ENCODE measurements at places on chromosomes 2 and 18.

GRCh38 chr2:216497382-216498069 is 1.1 kb upstream of the RPL37A start:
- no peak for DNase-seq

DNA sequence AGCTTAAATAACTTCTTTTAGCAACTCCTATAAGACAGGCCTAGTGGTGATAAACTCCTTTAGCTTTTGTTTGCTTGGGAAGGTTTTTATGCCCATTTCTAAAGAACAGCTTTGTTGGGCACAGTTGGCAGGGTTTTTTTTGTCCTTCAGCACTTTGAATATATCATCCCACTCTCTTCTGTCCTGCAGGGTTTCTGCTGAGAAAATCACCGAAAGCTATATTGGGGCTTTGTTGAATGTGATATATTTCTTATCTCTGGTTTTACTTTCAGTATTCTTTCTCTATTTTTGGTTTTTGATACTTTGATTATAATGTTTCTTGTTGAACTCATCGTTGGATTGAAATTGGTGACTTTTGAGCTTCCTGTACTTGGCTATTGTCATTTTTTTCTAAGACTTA is 372.8 kb upstream of the ZC3H15 start:
- no peak for DNase-seq

GRCh38 chr2:112718863-112719370 is 1.9 kb upstream of the NT5DC4 start:
- no peak for DNase-seq

DNA sequence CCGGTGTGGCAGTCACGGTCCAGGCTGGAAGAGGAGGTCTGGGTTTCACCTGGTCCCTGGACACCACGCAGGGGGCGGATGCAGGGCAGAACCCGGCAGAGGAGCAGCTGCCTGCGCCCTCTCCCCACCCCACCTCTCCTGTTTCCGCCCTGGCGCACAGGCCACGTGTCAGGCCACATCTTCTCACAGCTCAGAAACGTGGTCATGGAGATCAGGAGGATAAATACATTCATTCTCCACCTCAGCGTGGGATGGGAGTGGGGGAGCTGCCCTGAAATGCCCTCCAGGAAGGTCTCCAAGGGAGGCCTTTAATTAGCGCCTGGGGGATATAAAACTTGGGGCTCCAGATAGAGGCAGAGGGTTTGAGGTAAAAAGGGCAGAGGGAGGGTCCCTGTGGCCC is 142.0 kb downstream of the KCTD1 start:
- DNase-seq, result no peak

DNA sequence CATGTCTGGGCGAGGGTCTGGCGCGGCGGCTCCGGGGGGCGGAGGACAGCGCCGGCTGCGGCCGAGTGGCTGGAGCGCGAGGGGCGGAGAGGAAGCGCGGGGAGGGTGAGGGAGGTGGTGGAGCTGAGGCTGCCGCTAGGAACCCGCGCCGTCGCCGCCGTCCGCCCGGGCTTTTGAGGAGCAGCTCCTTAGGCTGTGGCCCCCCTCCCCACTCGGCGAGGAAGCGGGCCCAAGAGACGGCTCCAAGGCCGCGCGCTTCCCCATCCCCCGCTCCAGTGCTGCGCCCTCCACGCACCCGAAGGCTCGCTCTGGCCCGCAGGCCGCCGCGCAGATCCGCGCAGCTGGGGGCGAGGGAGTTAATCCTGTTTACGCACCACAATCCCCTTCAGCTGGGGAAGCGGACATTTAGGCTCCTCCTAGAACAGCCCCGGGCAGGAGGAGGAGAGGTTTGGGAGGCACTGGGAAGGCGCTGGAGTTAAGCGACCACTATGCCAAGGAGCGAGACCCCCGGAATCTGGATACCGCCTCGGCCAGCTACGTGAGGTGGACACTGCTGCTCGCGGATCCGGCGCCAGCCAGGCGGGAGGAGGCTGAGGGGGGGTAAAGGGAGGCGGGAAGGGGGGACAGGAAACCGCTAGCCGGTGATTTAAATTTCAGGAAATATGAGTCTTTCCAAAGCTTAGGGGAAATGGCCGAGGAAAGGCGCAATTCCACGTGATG is at the start of gene CNRIP1:
Gene CNRIP1, minus strand, starts transcription at position 552 of the 720 bp plus-strand sequence. Its CDS starts 549 bp downstream, at position 3.
- peak; percentile 42 for DNase-seq

DNA sequence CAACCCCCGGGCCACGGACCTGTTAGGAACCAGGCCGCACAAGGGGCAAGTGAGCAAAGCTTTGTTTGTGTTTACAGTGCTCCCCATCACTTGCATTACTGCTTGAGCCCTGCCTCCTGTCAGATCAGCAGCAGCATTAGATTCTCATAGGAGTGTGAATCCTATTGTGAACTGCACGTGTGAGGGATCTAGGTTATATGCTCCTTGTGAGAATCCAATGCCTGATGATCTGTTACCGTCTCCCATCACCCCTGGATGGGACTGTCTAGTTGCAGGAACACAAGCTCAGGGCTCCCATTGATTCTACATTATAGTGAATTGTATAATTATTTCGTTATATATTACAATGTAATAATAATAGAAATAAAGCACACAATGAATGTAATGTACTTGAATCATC is 125.6 kb downstream of the FMNL2 start:
- no peak for DNase-seq

DNA sequence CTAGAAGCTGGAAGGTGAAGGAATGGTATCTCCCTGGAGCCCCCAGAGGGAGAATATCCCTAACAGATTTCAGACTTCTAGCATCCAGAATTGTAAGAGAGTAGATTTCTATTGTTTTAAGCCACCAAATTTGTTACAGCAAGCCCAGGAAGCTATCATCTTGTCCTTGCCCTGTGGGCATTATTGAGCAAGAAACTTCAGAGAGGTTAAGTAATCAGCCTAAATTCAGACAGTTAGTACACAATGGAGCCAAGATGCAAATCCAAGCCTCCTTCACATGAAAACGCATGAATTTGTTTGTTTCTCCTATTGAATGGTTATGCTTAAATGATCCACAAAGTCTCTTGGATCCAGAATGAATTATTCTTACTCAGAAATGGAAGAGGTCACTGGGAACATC is 55.2 kb upstream of the TRIB2 start:
- no peak for DNase-seq

DNA sequence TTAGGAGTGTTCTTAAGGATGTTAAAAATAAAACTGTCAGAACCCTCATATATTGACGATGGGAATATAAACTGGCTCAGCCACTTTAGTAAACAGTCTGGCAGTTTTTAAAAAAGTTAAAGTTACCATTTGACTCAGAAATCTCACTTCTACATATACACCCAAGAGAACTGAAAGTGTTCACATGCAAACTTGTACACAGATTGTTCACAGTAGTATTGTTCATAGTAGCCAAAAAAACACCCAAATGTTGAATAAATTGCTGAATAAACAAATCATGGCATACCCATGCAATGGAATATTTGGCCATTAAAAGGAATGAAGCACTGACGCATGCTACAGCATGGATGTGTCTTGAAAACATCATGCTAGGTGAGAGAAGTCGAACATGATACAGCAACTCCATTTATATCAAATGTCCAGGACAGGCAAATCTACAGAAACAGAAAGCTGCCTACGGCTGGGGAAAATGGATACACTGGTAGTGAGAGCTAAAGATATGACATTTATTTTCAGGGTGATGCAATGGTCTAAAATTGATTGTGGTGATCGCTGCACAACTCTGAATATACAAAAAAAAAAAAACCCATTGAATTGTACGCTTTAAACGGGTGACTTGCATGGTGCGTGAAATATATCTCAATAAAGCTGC is 10.1 kb downstream of the RPL31 start:
- no peak for DNase-seq

- no peak for DNase-seq
Measured at GRCh38 chr18:47619771-47620448, 310.5 kb downstream of the SMAD2 start.

DNA sequence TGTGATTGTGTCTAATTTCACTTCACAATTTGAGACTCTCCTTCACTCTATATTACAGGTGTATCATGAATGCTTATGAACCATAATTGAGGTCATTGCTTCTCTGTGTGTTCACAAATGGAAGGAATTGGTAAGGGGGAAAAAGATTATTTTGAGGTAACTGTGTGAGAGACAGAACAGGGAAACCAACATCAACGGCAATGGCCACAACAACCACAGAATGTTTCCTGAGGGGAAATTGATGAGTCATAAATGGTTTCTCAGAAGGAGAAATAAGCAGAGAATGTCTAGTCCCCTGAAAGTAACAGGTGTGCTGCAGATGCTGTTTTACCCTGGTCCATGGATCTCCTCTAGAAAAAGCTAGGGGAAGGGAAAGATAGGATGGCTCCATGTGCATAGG is 361.2 kb upstream of the GALNT5 start:
- DNase-seq, result peak; percentile 3

DNA sequence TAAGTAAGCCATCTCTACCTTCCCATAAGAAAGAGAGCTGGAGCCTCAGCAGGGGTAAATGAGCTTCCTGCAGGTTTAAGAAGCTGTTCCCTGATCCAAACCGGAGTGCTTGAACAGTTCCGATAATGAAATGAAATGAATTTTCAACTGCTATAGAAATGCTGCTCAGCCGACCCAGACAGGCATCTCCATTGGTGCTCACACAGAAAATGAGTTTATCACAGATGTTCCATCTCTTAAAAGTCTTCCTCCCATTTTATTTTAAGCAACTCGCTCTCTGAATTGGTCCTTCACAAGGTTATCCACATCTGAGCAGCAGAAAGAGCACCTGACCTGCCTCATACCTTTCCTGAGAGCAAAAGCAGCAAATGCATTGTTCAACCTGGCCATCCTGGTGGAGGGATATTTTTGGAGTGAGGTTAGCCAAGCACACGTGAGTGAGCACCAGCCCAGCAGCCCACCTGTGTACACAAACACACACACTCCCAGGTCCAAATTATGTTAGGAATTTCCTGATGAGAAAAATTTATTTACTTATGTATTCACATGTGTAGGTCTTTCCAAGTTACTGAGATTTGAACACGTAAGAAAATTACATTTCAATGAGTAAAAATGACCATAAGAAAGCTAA is 42.2 kb upstream of the CCDC68 start:
- DNase-seq, result no peak

GRCh38 chr18:21345840-21346239 is 103.8 kb downstream of the GREB1L start:
- no peak for DNase-seq

DNA sequence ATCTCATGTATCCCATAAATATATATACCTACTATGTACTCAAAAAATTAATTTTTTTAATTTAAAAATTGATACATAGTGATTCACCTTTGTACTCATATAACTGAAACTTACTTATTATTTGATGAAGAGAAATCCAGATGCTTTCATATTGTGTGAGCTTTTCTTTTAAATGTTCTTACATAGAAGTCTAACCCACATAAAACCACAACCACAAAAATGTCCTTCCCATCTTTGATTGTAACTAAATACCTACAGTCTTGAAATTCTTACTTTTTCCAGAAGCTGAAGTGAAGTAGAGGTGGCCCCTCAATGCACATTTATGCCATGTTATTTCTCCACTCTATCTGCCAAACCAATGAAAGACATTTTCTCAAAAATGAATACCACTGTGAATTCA is 117.9 kb upstream of the COL5A2 start:
- DNase-seq, result no peak

DNA sequence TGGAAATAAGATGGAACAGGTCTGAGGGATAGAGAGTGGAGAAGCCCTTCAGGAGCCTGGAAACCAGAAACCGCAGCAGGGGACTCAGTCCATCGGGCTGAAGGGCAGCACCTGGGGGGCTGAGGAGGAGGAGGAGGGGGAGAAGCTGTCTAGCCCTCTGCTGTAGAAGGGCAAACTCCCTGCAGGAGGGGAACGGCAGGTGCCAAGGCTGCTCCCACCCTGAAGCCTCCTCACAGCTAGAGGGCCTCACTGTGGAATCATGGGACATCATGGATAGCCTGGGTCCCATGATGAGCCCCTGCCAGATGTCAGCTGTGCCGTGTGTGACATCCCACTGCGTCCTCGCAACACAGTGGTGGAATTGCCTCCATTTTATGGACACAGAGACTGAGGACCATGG is 435 bp downstream of the MYO7B start:
- DNase-seq, result no peak

DNA sequence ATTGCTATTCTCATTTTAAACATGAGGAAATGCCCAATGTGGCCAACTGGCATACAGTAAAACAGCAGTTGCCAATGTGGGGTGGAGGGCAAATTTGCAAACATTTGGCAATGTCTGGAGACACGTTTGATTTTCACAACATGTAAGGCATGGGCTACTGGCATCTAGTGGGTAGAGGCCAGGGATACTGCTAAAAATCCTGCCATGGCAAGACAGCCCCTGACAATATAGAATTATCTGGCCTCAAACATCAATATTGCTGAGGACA is 168.6 kb downstream of the KCNE4 start:
- DNase-seq, result no peak

DNA sequence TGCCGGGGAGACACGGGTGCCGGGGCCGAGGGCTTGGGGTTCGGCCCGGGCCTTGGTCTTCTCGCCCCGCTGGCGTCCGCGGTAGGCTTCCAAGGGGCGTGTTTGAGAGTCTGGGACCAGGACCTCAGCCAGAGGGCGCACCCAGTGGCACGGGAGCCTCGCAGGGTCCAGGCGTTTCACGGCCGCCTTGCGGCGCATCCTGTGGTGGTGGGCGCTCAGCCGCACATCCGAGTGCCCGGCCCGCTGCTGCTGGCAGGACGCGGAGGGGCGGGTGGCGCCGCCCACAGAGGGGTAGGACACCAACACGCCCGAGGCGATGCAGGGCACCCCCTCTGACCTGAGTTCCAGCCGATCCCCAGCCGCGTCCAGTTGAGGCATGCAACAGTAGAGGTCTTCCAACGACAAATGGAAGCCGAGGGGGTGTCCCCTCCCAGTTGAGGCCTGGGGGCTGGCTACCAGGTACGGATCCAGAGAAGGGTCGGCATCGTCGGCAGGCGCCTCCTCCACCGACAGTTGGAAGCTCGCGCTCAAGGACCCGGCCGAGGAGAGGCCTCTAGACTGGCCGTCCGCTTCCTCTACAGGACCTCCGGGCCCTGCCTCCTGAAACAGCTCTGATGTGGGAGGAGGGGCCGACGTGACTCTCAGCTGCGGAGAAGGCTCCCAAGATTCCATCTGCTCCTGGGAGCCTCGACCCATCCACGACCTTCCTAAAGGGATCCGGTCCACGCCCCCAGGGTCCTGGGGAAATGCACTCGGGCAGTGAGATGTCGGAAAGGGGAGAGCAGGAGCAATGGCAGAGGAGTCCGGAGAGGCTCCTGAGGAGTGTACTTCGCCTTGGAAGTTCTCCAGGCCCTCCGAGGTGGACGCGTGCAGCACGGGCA is 6.3 kb downstream of the C2orf81 start:
- DNase-seq, result peak; percentile 69

DNA sequence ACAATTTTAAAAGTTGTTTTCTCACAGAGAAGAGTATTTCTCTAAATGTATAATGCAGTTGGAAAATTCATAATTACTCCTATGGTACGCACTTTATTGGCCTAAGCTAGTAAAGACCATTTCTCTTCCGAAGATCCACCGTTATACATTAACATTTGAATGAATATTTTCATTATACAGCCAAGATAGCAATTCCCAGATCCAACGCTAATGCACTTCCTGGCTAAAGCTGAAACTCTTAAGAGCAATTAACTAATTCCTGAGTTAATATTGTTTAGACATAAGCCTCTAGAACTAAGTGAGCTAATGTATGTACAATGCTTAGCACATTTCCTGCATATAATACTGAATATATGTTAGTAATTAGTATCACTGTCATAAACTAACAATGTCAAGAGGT is 56.2 kb downstream of the PDK1 start:
- DNase-seq, result no peak

GRCh38 chr18:59929621-59930295 is 30.0 kb downstream of the PMAIP1 start:
- no peak for DNase-seq

GRCh38 chr2:160371251-160372009 is 122.2 kb downstream of the RBMS1 start:
- DNase-seq, result no peak

All from GM13977 (cell line).